Activated CD4-positive, alpha-beta T cell treated with anti-CD3 and anti-CD28 coated beads for 24 hours (primary cell): ENCODE measurements at places on chromosomes 5 and 9.
A peak's percentile ranks its signal among the peaks of the same experiment; 100 is the strongest.

GRCh38 chr9:107137495-107138202 is 145.4 kb upstream of the RAD23B start:
- DNase-seq: no peak

GRCh38 chr5:59724482-59725391 is 168.8 kb downstream of the PDE4D start:
- DNase-seq: peak; percentile 7

DNA sequence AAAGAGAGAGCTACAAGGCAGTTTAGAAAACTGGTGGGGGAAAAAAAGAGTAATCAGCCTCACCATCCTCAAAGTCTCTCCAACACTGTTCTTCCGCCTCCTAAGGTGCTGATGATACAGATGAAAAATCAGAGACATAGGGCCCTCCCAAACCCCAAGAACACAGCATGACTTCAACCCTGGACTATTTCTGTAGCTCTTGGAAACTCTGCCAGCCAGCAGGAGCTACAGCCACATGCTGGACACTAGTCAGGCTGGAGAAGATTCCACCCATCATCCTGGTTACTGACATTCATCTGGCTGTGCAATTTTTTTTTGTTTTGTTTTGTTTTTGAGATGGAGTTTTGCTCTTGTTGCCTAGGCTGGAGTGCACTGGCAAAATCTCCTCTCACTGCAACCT is 42.4 kb downstream of the OXCT1 start:
- DNase-seq: no peak

- no peak for DNase-seq
These were observed 3.5 kb downstream of the PRXL2C start for GRCh38 chr9:96651626-96652025.

GRCh38 chr5:66222455-66222854 is 78.4 kb downstream of the SREK1 start:
- no peak for DNase-seq

DNA sequence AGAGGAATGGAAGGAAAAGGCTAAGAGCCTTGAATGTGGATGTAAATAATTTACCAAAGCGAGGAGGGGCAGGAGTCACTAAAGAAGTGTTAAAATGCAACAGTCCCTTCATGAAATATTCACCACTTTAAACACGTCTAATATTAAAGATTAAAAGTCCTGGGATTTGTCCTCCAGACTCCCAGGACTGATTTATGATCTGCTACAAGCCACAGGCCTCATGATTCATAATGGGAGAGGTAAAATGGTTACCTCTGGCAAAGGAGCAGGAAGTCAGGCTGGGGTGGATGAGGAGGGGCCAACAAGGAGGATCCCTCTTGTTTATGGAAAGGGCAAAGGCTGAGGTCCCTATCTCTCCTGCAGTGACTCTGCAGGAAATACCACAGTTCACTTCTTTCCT is 292.4 kb downstream of the TRIM32 start:
- no peak for DNase-seq

- no peak for DNase-seq
These were observed 1.2 kb downstream of the COQ4 start for GRCh38 chr9:128323791-128324190.
